AML-193 (cell line): ENCODE measurements at places on chromosomes 4 and X.
A peak's percentile ranks its signal among the peaks of the same experiment; 100 is the strongest.

DNA sequence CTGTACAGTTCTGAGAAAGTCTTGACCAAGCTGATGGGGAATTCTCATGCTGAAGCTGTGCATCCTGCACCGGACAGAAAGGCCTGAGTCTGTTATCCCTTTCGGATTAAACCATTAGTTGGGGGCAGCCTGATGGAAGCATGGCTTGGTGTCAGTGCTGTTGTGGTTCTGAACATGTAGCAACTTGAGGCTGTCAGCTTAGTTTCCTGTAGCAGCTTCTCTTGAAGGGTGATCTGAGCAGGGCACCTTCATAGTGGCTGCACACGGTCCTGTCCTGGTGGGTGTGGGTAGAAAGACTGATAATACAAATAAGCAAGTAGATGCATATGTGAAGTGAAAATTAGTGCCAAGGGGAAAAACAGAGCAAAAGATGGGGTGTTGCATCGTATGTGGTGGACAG, 11.7 kb downstream of the KIAA0232 start:
- no peak for DNase-seq

DNA sequence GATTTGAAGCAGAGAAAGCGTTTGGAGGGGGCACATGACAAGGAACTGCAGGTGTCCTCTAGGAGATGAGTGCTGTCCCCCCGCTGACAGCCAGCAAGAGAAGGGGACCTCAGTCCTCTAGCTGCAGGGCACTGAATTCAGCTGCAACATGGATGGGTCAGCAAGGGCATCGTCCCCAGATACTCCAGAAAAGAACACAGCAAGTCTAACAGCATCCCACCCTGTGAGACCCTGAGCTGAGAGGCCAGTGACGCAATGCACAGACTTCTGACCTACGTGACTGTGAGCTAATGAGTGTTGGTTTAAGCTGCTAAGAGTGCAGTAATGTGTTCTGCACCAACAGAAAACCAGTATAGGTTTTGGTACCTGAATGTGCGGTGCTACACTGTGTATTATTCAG, 11.6 kb upstream of the CENPVL2 start:
- DNase-seq = no peak

GRCh38 chrX:42128020-42128419, 204.7 kb upstream of the CASK start:
- DNase-seq = no peak

DNA sequence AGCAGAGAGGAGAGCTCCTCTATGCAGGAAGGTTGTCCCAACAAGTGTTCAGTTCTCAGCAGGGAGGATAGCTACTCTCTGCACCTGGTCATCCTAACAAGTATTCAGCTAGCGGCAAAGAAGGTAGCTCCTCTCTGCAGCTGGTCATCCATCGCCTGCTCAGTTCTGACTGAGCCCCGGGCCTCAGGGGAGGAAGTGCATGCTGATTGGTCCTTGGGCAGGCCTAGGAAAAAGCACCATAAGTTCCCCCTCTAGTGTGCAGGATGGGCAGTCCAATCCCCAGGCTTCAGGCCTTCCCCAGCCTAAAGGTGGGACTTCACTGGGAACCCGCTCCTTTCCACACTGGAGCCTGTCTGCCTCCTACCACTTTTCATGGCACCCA, 4.4 kb upstream of the FBXW7 start:
- no peak for DNase-seq

DNA sequence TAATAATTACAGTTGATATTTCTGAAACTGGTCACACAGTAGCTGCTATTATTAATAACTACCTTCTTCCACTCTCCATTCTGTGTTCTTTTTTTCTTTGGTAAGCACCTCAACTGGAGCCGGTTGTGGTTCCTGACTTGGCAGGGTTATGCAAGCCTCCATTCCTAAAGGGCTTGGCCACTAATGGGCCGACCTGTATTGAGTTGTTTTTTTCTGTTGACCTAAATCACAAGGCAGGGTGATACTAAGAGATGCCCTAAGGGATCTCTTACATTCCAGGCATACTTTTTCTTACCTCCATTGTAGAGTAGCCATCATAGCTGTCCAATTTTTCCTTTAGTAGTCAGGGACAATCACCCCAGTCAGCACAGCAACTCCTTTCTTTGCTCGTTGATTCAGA, 1295.8 kb upstream of the ADGRL3 start:
- no peak for DNase-seq

GRCh38 chr4:126784966-126785580, 847.7 kb upstream of the INTU start:
- no peak for DNase-seq

DNA sequence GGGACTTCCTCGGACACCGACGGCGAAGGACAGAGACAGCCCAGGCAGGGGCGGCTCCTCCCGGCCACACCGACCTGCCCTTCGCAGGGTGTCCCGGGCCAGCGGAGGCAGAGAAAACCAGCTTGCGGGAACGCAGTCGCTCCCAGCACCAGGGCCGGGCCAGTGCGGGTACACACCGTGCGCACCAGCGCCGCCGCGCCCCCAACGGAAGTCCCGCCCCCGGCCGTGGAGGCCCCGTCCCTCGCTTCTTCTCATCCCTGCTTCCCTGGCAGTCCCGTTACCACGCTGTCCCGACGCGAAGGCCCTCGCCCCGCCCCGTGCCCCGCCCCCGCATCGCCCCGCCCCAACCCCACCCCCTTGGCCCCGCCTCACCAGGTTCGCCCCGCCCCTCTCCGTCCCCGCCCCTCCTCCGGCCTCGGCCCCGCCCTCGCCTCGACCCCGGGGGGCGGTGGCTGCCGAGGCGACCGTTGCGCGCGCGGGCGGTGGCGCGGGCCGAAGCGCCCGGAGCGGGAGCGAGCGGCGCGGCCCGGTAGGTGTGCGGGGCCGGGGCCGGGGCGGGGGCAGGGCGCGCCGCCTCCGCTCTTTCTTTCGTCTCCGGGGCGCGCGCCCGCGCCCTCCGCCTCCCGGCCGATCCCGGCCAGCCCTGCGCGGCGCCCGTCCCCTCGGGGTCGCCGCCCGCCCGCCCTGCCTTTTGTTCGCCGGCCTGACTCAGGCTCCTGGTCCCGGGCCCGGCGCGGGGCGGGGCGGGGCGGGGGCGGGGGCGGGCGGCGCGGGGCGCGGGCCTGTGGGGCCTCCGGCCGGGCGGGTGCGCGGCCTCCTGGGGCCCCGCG, at the start of gene RGS12:
TSS of gene RGS12 (plus strand) at position 451 of the 830 bp plus-strand sequence. CDS start 23,150 bp downstream, outside the sequence.
- peak; percentile 78 for DNase-seq

DNA sequence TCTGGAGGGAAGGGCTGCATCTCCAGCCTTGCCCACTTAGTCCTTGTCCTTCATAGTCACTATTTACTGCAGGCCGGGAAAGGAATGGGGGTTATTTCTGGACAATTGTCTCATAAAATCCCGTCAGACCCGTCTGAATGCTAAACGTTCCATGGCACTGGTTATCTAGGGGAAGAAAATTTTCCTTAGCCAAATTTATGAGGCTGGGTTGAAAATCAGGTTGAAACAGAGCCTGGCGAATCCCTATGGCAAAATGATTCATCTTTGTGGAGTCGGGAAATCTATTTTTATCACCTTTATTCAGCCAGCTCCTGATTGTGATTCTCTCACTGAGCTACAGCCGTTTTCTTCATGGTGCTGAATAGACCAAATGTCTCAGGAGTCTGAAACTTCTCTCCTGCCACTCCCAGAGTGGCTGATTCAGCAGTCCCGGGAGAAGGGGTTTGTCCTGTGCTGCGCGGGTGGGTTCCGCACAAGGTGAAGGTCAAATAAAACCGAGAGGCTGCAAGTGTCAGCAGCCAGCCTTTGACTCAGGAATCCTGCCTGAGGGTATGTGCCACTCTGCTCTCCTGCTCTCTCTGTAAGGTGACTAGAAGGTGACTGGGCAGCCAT, 1.0 kb downstream of the LIMCH1 start:
- DNase-seq = no peak

DNA sequence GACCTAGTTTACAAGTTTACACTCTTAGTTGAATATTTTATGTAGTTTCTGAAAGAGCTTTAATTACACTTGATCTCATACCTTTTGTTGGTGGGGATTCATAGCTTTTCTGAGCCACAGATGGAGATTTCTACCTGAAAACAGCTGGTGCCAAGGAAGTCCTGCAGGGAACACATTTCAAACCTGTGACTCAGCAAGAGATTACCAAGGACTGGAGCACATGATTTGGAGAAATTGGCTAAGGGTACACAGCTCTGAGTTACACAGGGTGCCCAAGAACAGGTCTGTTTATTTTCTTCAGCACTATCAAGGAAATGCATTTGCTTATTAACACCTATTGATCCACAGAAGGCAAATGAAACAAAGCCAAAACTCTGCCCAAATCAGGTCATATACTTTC, 691.5 kb downstream of the KCTD8 start:
- DNase-seq = no peak

DNA sequence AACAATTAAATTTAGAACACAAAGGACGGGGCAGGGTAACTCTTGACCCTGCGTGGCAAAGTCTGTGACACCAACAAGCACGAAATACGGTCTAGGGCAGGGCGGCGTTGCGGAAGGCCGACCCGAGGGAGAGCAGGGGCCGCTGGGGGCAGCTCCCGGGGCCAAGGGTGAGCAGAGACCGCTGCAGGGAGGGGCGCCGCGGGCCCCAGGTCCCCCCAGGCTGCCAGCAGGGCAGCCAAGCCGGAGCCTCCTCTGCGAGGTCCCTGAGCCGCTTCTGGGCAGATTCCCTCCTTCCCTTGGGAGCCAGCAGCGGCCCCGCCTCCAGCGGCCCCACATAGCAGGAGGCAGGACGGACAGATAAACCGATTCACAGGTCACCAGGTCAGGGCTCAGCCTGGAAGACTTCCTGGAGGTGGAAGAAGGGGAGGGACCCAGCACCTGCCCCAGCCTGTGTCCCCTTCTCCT, 90.2 kb downstream of the FAM53A start:
- DNase-seq = no peak

GRCh38 chr4:23324021-23324690, 565.7 kb downstream of the PPARGC1A start:
- peak; percentile 53 for DNase-seq

GRCh38 chr4:139083956-139084803, 68.6 kb downstream of the NOCT start:
- peak; percentile 70 for DNase-seq

GRCh38 chr4:107950746-107951540, 19.6 kb downstream of the CYP2U1 start:
- no peak for DNase-seq

DNA sequence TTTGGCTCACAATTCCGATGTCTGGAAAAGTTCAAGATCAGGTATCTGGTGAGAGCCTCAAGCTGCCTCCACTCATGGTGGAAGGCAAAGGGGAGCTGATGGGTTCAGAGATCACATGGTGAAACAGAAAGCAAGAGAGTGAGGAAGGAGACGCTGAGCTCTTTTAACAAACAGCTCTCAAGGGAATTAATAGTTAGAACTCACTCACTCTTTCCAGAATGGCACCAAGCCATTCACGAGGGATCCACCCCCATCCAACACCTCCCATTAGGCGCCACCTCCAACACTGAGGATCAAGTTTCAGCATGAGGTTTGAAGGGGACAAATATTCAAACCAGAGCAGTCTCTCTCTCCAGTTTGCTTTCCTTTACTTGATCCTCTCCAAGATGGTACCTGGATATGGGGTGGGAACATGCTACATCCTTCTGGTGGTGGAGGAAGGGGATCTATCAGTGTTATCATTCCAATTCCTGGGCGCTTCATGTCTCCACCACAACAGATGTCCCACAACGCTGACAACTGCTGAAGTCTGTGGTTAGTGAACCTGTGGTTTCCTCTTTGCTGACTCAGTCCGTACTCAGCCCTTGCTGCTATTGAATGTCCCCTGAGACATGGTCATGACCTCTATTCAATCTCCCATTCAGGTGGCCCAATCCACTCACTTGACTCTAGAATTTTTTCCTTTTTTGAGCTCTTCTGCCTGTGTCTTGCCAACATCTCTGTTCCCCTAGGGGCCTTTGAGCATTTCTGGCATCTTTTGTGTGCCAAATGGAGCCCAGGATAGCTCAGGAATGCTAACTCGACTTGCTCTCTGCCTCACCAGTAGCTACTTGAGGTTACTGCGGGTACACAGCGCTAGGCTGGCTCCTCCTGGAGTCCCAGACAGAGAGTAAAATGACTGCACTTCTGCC, 395.2 kb downstream of the MID1IP1 start:
- DNase-seq = peak; percentile 21

GRCh38 chrX:115031989-115032388, 14.6 kb upstream of the IL13RA2 start:
- no peak for DNase-seq

DNA sequence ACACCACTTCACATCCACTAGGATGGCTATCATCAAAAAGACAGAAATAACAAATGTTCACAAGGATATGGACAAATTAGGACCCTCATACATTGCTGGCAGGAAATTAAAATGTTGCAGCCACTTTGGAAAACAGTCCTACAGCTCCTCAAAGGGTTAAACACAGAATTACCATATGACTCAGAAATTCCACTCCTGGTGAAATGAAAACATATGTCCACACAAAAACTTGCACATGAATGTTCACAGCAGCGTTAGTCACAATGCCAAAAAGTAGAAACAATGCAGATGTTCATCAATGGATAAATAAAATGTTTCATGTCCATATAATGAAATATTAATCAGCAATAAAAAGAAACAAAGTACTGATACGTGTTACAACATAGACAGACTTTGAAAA, 15.1 kb downstream of the S100G start:
- no peak for DNase-seq

GRCh38 chr4:78312989-78313753, 238.4 kb upstream of the ANXA3 start:
- DNase-seq = no peak

GRCh38 chr4:54378461-54378860, 149.4 kb downstream of the PDGFRA start:
- DNase-seq = no peak

- DNase-seq = no peak
Measured at GRCh38 chrX:65846974-65847373, 179.5 kb downstream of the MSN start.

GRCh38 chr4:28636971-28637370, 1776.3 kb downstream of the STIM2 start:
- DNase-seq = no peak

- no peak for DNase-seq
Measured at GRCh38 chr4:52641854-52642563, 17.1 kb downstream of the USP46 start.

- DNase-seq = peak; percentile 45
Measured at GRCh38 chr4:158850800-158851644, 82.2 kb downstream of the FNIP2 start.

DNA sequence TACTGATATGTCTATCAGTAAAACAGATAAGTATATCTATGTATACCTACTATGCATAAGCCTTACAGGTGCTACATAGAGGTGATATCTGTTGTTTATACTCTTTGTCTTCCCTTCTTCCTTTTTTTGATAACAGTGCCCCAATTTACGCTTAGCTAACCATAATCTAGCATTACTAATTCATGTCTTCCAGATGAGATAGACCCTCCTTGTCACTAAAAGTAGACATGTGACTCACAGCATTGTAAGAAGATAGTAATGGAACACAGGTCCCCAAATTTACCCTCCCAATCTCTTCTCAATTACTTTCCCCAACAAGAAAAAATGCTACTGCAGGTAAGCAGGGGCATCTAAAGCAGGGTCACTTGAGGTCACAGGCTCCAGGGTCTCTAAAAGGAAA, 7.9 kb upstream of the NFKB1 start:
- DNase-seq = no peak

GRCh38 chr4:187726485-187726884, 269.1 kb upstream of the ZFP42 start:
- DNase-seq = no peak

DNA sequence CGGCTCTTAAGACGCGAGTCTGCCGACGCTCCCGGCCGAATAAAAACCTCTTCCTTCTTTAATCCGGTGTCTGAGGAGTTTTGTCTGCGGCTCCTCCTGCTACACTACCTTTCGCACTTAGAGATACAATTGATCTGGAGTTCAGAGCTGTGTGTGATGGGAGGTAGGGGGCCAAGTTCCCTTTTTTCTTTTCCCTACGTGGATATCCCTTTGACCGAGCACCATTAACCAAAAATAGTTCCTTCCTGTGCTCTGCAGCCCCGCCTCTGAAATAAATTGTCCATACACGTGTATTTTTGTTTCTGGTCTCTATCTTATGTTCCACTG, 555 bp upstream of the PGM2 start:
- peak; percentile 81 for DNase-seq
